ENCODE measurements at places on chromosomes 5 and 9. TPM values are rescaled to one million over a fixed set of nuclear protein-coding genes. Genes with fewer than 3 reads are reported as not detected.

DNA sequence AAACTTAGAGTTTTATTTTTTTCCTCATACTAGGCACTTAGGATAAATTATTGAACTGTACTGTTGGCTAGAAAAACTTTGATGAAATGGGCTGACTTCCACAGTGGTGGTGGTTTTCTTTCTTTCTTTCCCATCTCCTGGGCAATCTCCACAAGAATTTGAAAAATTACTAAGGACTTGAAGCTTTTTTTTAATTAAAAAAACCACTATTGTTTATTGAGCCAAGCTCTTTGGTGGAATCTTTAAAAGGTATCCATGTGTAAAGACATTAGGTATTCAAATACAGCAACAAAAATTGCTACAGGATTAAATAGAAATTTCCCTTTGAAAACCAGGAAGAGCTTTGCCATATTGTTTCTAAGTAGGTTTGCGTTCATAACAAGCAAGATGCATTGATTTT, 14.1 kb downstream of the MARCHF6 start:
- DNase-seq = no peak

DNA sequence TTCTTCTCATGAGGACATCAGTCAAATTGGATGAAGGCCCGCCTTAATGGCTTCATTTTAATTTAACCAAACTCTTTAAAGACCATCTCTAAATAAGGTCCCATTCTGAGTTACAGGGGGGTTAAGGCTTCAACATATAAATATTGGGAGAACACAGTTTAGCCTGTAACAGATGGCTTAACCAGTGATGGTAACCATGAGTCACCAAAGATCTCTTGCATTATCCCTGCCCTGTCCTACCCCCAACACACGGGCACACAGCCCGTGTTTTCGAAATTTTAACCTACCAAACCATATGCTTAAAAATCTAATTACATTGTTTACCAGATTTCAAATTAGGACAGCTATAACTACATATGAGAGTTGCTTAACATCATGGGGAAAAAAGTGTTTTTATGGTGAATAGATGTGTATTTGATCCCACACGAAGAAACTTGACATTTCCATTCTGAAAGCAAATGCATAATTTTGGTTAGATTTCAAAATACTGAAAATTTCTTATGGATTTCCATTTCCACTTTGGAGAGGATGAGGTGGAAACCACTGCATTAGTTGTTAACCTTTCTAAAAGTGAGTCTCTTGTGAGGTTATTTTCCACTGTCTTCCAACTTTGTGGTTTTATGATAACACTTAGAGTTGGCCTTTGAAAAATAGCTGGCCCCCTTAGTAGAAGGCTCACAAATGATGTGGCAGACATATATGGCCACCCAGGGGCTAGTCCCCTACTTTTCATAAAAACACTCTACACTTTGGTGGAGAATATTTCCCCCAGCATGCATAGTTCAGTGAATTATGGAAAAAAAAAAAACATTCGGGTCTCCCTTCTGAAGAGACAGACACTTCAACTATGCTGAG, 849.3 kb downstream of the TLE1 start:
- no peak for DNase-seq

DNA sequence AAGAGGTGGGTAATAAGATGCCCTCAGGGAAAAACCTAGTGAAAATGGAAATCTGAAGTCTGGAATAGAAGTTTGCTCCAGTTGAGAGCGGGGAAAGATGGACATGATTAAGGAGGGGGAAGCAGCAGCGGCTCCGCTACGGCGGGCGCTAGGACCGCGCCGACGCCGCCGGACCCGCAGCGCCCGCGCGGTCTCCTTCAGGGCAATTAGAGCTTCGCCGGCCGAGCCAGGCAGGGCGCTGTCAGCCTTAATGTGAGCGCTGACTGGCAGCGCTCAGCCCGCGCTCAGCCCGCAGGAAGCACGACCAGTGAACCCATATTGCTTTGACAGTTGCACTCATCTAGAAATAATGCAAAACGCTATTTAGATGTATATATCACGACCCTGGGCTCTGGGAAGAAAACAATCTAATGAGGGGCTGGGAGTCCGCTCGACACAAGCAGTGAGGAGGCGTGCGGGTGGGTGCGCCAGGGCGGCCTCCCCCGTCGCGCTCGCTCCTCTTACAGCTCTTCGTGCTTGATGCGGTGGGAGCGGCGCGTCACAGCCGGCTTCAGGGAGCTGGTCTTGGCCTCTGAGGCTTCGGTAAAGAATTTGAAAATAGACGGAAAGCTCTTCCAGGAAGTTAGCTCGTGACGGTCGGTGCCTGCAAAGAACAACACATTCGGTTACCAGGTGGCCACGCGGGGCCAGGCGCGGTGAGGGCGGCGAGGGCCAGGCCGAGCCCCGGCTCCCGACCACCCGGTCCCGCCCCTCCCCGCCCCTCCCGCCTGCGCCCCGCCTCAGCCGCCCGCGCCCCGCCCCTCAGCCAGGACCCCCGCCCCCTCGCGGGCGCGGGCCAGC, 37.7 kb downstream of the NR2F1 start:
- peak; percentile 82 for DNase-seq

ISCA1 gene
- 32.5 TPM for total RNA-seq

RORB gene
- 2.5 TPM for total RNA-seq

Data from sciatic nerve (tissue), 2 donors.